ENCODE measurements at places on chromosomes 2 and 18.

- peak; percentile 94 for DNase-seq
Measured at GRCh38 chr2:236862961-236863728, 222.5 kb upstream of the COPS8 start.

- DNase-seq = no peak
Measured at GRCh38 chr2:239315308-239315707, 85.5 kb downstream of the HDAC4 start.

GRCh38 chr2:199348871-199349270 lies 108.9 kb downstream of the SATB2 start:
- DNase-seq = no peak

DNA sequence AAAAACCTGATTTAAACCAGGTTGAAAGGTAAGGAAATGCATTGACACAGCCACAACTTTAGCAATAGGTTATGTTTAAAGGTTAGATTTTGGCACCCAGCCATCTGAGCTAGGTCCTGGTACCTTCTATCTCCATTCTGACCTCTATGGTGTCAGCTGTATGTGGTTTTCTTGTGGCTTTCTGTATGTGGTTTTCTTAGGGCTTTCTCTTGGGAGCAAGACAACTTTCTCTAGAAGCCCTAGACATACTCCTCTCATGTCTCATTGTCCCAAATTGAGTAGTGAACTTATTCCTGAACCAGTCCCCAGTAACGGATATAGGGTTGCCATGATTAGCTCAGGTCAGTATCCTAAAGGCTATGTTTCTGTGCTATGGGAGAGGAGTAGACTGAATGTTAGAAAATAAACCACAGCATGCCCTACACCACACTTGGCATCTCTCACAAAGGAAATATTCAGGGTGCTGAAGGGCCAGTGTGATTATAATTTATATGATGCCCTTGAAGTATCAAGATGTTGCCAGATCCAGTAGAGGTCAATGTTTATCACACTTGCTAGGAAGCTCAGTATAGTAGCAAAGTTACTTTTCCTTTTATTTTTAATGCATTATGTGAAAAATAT lies 176.1 kb downstream of the CAPN13 start:
- DNase-seq = no peak

DNA sequence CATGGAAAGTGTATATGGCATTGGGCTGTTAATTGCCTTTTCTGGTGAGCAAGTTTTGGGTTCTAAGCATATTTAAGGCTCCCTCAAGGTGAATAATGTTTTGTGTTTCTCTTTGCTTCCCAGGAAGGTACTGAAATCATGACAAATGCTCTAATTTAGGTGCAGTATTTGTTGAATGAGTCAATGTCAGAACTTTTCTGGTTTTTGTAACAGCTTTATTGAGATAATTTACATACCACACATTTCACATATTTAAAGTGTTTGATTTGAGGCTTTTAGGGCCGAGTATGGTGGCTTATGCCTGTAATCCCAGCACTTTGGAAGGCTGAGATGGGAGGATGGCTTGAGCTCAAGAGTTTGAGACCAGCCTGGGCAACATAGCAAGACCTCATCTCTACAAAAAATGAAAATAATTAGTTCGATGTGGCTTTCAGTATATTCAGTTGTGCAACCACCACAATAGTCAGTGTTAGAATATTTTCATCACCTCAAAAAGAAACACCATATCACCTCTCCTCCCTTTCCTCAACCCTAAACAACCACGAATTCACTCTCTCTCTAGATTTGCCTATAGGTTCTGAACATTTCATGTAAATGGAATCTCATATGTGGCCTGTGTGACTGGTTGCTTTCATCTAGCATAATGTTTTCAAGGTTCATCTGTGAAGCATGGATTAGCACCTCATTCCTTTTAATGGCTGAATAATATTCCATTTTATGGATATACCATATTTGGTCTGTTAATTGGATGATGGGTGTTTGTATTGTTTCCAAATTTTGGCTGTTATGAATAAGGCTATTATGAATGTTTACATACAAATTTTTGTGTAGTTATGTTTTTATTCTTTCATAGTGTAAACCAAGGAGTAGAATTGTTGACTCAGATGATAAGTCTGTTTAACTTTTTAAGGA lies 54.9 kb downstream of the MGAT5 start:
- DNase-seq = no peak

DNA sequence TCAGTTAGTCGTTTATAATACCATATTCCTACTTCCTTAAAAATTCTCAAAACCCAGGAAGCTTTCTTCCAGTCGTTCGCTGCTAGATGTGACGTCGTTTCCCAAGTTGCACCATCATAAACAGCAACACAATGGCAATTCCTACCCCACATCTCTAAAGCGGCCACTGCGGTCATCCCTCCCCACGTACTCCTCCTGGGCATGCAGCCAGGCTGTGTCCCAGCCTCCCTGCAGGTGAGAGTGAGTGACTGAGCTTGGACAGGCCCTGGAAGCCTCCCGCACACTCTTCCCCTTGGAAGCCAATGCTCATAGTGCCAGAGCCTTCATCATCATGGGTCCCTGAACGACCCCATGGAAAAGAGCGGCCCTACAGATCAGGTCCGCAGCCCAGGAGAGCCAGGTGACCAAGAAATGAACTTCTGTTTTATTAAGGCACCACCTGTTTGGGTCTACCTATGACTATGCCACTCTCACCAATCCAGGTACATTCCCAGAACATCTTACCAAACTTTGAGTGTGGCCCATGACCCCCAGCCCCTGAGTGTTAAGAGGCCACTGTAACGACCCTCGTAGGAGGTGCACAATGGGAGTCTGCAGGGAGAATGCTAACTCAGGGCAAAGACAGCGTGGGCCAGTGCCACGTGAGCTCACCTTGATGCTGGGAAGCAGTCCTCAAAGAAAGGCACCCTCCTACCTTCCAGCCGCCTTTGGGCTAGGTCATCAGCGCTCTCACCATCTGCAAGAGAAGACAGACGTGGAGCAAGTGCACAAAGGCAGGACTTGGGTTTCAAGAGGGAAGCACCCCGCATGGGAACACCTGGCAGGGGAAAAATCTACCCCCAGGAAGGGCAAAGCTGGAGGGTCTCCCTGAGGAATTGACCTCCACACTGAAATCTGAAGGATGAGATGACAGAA lies 74.7 kb upstream of the RAB6C start:
- DNase-seq = no peak

DNA sequence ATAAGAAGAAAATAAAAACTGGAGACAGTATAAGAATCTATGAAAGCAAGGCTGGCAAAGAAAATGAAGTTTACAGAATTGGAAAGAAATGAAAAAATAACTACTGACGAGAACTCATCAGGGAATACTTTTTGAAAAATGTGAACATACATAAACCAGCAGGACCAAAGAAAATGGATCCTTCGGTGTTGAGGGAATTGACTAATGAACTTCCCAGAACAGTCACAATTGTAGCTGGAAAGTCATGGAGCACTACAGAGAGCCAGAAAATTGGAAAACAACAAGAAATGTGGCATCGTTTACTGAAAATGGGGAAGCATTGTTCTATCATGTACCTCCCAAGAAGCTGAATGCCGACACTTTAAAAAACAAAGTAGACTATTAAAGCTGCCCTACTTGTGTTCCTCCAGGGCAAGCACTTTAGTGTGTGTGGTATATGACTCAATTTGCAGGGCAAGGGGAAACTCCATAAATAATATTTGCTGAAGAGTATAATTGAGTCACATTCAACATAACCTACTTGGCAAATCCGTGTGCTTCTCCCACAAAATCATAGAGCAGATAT lies 1221.6 kb upstream of the NRXN1 start:
- no peak for DNase-seq

DNA sequence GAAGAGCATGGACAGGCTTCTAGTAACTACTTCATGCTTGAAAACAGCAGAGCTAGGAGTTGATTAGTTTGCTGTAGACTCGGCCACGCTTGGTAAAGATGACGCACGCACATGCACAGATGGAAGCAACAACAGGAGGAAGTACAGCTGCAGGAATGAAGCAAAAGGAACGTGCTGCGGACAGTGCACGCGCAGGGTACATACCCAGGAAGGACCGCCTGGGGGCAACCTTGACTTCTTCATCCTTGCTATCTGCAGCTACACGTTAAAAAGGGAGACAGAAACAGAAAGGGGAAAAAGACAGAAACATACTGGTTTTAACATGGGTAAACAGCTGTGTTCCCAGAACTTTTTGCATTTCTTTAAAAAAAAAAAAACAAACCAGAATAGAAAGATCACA lies 17.7 kb downstream of the SLC66A2 start:
- peak; percentile 59 for DNase-seq

DNA sequence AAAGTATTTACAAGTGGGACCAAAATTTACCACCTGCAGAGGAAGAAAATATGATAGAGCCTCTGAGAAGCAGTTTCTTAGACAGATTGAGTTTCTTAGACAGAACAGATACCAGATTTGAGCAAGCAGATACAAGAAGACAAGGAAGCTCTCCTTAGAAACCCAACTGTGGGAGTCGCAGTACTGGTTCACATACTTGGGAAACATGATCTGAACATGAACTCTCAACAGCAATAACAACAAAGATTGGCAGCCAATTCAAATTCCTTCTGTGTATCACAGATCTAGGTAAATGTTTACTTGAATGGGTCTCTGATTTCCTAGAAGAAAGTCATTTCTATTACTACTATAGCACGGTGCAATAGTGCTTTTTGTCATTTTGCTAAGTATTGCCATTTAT lies 82.1 kb downstream of the OLA1 start:
- DNase-seq = no peak

GRCh38 chr2:74951211-74951754 lies 7.2 kb upstream of the POLE4 start:
- no peak for DNase-seq

DNA sequence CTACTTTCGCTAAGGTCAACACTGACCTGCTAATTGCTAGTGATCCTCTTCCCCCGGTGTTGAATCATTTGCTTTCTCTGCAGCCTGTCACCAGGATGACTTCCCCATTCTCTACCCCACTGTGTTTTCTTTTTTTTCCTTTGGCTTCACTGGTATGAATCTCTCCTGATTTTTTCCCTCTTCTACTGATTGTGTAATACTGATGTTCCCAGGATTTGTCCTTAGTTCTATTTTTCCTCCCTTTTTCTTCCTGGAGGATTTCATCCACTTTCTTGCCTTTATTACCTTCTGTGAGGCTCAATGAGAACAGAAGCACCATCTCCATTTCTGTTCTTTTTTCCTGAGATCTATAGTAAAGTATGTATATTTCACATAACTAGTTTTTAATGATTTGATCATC lies 14.1 kb upstream of the MSH2 start:
- DNase-seq = no peak

DNA sequence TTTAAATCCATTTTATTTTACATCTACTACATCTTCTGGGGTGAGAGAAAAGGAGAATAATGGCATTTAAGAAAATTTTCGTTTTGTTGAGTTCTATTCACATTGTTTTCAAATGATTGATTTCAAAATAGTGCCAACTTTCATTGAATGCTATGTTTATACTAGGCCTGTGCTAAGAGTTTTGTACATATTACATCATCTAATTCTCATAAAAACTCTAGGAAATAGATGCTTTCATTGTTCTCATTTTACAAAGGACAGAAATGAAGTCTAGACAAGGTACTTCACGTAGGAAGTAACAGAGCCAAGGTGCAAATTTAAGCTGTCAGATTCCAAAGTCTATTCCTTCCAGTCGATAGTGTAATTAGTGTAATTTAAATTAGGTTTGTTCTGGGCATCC lies 402.8 kb upstream of the UBE2E3 start:
- no peak for DNase-seq

DNA sequence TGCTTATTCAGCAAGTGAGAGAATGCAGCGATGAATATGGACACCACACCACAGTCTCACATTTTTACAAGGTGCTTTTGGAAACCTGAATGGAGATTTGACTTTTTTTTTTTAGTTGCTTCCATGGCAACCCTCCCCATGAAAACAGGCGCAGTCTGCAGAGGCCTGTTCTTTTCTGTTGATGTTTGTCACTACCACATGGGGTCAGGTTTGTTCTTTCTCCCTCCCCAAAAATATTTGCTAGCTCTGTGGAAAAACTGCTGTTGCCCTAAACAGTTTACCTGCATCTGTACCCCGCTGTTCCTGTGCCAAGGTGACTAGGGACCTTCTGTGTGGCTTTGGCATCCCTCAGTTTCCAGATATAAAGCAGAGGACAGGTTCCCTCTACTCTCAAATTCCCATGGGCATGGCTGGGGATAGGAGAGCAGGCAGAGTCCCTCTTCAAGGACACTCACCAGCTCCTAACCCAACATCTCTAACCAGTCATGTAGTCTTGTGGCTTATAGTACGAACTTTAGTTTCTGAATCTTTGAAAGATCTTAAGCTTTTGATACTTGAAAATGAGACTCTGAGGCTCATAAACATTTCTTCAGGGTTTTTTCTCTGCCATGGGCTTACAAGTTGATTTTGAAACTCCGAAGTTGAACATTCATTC lies 14.7 kb upstream of the MAPRE2 start:
- no peak for DNase-seq

- DNase-seq = no peak
Measured at GRCh38 chr18:4605212-4605611, 150.1 kb upstream of the DLGAP1 start.

DNA sequence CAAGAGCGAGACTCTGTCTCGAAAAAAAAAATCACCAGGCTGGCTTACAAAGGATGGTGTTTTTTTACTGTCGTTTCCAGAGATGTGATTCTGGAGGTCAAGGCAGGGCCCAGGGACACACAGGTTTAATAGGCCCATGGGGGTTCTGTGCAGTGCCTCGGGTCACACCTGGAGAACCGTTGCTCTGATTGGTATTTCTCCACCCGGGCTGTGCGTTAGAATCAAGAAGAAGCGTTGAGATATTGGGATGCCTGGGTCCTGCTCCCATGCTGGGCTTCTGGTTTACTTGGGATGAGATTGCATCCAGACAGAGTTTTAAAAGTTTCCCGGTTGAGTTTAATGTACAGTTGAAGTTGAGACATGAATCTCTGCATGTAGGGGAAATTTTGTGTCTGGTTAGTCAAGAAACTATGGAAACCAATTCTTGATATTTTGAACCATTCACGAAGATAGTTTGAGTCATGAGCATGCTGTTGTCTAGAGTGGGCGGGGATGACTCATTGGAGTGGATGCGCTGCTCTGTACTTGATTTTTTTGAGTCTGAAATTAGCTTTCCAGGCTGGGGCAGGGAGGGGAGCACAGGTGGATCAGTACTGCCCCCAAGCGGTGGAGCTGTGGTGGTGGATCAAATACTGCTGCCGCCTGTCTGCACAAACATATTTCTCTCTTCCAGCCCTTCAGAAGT lies 50.1 kb downstream of the GREB1 start:
- DNase-seq = peak; percentile 92

DNA sequence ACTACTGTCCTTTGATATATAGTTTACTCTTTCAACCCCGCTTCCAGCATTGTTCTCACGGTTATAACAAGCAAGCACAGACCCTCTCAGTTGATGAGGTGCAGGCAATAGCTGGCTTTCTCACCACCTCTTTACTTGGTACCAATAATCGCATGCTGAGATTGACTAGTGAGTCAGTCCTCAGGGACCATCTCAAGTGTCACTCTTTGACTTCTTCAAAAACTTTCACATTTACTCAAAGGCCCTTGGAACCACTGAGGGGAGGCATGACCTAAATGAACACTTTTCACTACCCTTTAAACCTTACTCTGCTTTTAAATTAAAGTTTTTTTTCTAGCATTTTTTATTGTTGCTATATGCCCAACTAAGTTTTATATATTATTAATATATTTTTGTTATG lies 101.8 kb downstream of the DAW1 start:
- no peak for DNase-seq
